ENCODE measurements at places on chromosomes 4 and X.

- DNase-seq = no peak
These were observed 7.3 kb upstream of the GALNT7 start for GRCh38 chr4:173161311-173161710.

DNA sequence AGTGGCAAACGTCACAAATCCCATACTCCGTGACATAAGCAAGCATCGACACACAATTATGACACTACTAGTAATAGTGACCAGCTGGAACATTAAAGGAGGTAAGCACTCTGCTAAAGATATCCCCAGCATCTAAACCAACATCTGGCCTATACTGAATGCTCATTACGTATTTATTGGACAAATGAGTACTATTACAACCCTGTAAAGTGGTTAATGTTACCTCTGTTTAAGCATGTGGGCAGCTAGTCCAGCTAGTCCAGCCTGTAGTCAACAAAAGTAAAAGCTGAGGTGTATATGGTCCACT is 419 bp upstream of the RPGR start:
- DNase-seq = no peak

DNA sequence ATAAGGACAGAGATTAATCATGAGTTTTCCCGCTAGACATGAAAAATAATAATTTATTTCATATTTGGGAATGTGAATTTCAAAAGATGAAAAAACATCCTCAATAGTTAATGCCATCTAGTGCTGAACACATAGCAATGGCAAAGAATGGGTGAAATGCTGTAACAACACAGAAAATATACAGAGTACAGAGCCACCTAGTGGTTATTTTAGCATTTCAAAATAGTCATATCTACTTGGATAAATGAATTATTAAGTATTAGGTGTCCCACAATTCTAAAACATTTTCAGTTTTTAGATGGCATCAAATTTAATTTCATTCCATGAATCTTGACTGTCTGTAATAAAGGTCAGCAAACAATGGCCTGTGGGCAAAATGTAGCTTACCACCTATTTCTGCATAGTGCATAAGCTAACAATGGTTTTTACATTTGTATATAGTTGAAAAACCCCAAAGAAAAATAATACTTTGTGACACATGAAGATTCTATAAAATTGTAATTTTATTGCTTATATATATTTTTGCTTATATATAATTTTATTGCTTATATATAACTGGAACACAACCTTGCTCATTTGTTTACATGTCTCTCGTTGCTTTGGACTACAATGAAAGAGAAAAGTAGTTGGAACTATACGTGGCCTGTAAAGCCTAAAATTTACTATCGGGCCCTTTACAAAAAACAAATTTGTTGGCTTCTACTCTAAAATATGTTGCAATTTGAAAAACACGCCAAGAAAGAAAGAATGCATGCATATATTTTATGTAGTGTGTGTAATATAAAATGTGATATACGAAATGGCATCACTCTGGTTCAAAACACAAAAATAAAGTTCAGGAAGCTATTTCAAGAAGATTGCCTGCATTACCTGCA is 99.1 kb upstream of the FAM47C start:
- DNase-seq = no peak

GRCh38 chr4:94486372-94486801 is 34.6 kb downstream of the PDLIM5 start:
- DNase-seq = no peak

GRCh38 chrX:140762061-140762460 is 52.5 kb downstream of the LINC00632 start:
- DNase-seq = no peak

- no peak for DNase-seq
These were observed 38.7 kb downstream of the PDLIM5 start for GRCh38 chr4:94490437-94490836.
